A375 (cell line): ENCODE measurements at places on chromosomes 3 and 15. TPM values are rescaled to one million over a fixed set of nuclear protein-coding genes. Genes with fewer than 3 reads are reported as not detected.

The PRTG gene
- total RNA-seq = 17.3 and 27.5 TPM in 2 replicates

The ROBO2 gene
- 1.4 and 2.7 TPM in 2 replicates for total RNA-seq

The AGBL1 gene
- total RNA-seq = not detected in 2 replicates

The CYB561D2 gene
- total RNA-seq = 27.0 and 29.1 TPM in 2 replicates

The TTLL13 gene
- total RNA-seq = 0.19 TPM in 1 of 2 replicates, not detected in the other

The EFHB gene
- 0.23 and 1.2 TPM in 2 replicates for total RNA-seq

The NOX5 gene
- 0.11 and 0.13 TPM in 2 replicates for total RNA-seq

The RNU5B-1 gene
- not detected in 2 replicates for total RNA-seq
